ENCODE measurements at places on chromosomes 12 and 14.

GRCh38 chr14:105419195-105420091, at the start of gene MTA1:
Gene MTA1, plus strand, starts transcription at chr14:105419827. Its CDS starts 209 bp downstream, at chr14:105420036.
- peak; percentile 40 for DNase-seq

DNA sequence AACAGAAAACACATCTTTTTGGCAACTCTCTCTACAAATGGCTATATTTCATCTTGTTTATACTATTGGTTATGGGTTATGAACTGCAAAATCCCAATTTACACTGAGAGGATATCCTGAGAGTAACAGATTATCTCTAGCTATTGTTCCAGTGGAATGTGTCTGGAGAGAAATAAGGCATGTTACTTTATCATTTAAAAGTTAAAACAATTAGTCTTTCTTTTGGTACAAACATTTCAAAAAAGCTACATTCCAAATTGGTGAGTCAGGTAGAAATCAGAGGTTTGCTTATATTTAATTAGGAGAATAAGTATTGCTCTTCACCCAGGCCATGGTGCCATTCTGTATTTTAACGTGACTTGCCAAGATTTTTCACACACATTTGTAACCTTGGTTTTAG, 411.6 kb downstream of the CCER1 start:
- no peak for DNase-seq

- DNase-seq, result no peak
These were observed 225.0 kb upstream of the GRIP1 start for GRCh38 chr12:66903782-66904396.

- DNase-seq, result no peak
These were observed 8.3 kb upstream of the WSCD2 start for GRCh38 chr12:108120863-108121165.

All from hematopoietic multipotent progenitor cell treated with erythropoietin and hydrocortisone succinate and interleukin-3 and kit ligand, for 8 days (in vitro differentiated cells).